ENCODE measurements at places on chromosomes 5 and 9.

DNA sequence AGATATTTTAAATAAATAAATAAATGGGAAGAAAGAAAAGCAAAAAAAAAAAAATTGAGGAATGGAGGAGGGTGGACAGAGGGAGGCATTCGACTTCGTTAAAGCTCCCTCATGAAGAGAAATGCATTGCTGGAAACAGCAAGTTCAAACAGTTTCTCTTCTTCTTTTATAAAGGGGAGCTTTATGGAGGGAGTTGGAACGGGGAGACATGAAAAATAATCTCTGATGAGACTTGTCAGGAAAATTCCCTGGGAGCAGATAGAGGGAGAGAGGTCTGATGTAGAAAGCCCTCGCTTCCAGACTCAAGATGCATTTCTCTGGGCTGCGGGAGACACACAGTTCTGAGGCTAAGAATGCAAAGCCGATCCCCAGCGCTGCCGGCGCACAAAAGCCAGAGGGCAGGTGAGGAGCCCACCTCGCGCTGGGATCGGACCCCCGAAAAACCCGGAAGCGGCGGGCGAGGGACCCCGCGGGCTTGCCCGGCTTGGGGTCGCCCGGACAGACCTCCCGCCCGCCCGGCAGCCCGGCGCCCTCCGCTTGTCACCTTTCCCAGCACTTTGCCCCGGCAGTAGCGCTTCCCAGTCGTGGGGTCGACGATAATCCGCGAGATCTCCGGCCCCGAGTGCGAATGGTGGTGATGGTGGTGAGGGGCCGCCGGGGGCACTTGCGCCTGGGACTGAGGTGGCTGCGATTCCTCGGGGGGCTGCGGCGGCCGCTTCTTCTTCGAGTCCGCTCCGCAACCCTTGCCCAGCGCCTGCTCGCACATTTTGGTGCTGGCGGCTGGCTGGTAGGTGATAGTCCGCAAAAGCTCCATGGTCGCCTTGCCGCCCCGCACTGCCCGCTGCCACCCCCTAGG lies 512 bp downstream of the PLK2 start:
- no peak for DNase-seq

DNA sequence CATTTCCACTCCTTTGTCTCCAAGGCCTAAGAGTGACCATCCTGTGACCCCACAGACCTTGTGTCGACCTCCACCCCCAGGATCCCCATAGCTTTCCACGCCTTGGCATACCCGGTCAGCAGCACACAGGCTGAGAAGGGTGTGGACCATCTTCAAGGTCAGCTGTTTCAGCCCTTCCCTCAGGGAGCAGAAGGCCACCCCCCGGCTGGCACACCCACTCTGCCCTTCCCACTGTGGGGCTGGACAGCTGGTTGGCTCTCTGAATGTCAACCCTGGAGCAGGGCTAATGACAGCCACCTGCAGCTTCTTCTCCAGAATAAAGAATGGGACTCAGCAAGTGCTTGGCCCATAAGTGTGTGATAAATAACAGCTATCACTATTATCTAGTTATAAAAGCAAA lies 93.1 kb downstream of the OLFM1 start:
- DNase-seq = no peak

DNA sequence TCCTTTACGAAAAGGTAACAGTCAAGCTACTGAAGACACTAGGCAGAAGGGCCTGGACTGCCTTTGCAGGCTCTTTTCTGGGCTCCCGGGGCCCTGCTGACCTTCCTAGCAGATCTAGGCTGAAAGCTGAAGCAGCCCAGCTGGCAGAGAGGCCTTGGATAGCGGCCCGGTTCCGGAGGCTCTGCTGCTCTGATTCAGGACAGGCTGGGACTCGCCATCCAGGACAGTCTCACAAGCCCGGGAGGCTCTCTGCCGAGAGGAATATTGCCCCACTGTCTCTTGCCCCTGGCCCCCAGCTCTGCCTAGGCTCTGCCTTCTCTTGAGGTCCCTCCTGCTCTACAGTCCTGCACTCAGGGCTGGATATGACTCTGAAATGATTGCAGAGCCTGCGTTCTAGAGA lies 67.8 kb downstream of the PSD2 start:
- no peak for DNase-seq

DNA sequence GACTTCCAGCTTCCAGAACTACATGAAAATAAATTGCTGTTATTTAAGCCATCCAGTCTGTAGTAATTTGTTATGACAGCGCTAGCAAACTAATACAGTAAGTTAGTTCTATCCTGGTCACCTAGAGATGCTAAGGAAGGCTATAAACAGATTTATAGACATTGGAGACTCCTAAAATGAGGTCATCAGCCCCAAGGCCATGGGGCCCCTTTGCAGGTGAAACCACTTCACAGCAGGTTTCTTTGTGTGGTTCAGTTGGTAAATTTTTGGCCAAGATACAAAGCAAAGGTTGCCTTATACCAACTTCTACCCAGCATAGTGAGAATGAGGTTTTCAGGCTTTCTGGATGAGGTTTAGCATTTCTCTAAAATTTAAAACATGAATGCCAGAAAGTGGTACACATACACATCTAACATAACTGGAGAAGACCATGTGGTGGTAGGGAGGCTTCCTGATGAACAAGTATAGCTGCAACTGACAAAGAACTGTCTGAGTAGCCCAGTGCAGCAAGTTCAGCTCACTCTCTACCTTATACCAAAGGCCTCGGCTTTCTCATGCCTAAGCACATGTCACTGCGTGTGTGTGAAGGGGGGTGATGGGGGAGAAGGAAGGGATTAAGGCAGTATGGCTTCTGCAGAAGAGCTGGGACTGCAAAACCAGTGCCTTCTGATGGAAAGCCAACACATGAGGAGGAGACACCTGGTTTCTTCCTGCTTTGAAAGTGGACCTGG lies 264.6 kb upstream of the TAS2R1 start:
- DNase-seq = no peak

DNA sequence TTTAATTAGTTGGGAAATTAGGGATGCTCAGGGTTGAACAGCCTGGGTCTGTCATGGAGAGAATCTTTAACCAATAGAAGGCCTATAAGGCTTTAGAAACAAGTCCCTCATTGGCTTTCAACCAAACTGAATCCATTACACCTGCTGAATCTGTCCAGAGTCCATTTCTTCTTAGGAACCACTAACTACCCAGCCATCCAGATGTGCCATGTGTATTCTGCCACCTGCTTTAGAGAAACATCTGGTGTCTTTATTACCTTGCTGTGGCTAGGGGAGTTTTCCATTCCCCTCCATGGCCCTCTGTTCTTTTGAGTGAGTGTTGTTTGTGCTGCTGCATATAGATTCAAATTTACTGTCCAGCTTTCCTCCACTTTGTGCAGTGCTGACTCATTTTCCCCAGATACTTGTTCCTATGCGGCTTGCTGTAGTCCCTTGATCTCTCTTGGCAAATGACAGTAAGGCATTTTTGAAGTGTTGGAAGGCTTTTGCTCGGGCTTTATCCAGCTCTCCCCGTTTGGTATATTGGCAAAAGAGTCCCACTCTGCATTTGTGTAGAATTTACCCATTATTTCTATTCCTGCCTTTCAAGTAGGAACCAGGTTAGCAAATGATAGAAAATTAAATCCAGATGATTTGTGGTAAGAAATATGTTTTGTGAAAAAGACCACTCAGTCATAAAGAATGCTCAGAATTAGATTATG lies 54.6 kb downstream of the NLN start:
- DNase-seq = peak; percentile 22

GRCh38 chr5:130720355-130720754 lies 444.7 kb downstream of the HINT1 start:
- peak; percentile 31 for DNase-seq

DNA sequence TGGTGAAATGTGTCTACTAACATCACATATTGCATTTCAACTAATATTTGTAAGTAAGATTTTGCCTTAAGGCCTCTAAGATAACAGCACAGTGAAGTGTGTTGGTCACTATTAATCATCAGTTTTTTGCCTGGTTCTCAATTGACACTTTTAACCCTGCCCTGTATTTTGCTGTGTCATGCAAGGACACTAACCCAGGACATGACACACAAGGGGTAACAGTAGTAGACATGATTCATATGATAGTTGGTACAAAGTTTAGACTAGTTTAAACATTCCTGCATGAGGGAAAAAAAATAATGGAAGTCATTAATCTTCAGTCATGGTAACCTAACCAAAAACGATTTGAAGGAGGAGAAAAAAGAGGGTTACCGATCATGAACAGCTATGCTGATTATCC lies 207.0 kb downstream of the DEPDC1B start:
- DNase-seq = peak; percentile 55

DNA sequence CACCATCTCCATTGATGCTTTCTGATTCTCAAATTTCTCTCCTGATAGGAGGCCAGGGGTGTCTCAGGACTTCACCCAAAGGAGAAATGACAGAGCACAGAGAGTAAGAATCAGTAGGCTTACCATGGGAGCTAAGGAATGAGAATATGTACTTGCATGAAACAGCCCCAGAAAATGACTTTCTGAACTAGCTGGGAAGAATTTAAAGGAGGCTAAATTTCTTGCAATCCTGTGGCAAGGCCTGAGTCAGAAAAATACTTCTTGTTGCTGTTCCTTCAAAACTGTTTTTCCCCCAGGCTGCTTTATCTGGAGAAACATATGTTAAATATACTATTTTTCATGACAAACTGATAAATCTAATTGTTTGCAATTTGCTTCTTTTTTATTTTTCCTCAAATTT lies 53.4 kb upstream of the FBXL7 start:
- DNase-seq = peak; percentile 25

GRCh38 chr5:150454492-150455229 lies 5.1 kb upstream of the RPS14 start:
- DNase-seq = no peak

GRCh38 chr5:53923961-53924360 lies 363.5 kb downstream of the NDUFS4 start:
- no peak for DNase-seq

- peak; percentile 34 for DNase-seq
Observed at GRCh38 chr9:126980231-126980630, 65.6 kb downstream of the RALGPS1 start.

- peak; percentile 34 for DNase-seq
Observed at GRCh38 chr5:68318955-68319705, 103.6 kb downstream of the PIK3R1 start.

- no peak for DNase-seq
Observed at GRCh38 chr9:137788561-137789294, 88.9 kb upstream of the CACNA1B start.

- DNase-seq = no peak
Observed at GRCh38 chr9:806285-807156, 35.0 kb upstream of the DMRT1 start.

GRCh38 chr5:149374303-149374702 lies 4.8 kb downstream of the IL17B start:
- DNase-seq = no peak

DNA sequence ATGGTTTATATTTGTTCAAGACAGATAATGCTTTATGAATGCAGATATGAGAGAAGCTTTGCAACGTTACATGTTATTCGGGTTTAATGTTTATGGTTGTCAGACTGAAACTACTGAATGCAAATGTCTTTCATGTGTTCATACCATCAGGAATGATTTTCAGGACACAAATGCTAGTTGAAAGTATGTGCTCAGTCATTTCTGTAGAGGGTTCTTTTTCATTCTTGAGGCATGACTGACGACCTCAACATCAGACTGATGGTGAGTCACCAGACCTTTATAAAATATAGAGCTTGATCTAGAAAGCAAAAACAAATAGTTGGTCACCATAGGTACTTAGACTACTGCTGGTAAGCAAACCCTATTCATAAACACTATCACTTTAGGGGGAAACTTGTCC lies 287.3 kb upstream of the NUDT12 start:
- DNase-seq = peak; percentile 86

GRCh38 chr9:129102791-129103594 lies 7.6 kb downstream of the CRAT start:
- no peak for DNase-seq

- DNase-seq = no peak
Observed at GRCh38 chr9:89810431-89810830, 205.6 kb downstream of the GADD45G start.

DNA sequence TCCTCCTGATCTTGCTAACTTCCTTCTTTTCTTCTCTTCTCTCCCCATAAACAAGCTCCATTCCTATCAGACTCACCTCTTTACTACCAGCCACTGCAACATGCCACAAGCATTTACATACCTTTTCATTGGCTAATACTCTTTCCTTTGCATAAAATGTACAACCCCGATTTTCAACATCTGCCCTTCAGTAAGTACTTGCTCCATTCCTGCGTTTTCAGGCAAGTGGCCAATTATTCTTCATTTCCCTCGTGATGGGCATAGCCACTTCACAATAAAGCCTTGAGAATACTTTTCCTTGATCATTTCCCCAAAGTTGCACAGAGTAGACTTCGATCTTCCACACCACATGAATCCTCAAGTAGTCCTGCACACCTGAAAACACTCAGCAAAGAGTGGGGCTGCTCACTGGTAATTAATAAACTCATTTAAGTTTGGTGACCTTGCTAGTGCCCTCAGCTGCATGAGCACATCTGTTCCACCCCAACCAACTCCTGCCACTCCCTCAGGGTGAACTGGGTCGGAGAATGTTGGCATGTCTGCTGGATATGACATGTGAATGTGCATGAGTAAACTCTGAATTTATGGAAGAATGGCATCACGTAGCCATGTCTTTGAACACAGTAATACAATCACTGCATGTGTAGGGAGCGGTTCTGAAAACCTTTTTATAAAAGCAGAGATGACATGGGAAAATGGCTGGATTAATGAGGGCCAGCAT lies 535.8 kb downstream of the SEMA5A start:
- no peak for DNase-seq

DNA sequence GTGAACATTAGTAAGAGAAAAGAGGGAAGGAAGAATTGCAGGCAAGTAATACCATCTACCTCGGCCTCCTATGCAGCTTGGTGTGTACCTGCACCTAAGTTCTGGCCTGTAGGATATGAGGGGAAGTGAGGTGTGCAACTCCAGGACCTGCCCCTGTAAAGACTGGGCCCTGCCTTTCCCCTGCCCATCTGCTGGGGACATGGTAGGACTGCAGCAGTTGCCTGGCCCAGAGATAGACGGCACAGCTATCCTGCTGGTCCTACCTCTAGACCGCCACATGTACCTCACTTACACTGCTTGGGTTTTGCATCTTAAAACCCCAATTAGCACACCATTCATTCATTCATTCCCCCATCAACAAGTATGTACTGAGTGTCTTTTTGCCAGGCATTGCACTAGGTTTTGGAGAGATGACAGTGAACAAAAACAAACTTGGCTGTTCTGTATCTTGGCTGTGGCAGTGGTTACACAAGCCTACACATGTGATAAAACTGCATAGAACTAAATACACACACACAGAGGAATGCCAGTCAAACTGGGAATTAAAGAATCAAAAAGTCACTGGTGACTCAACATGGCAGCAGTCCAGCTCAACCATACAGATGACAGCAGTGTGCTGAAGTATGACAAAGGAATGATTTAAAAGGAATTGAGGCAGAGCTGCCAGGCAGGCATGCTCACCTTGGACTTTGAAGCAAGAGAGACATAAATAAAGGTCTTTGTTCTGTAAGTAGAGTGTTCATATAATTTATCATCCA lies 23.3 kb upstream of the MGAT1 start:
- peak; percentile 76 for DNase-seq

- DNase-seq = no peak
Observed at GRCh38 chr5:172473427-172473826, 19.1 kb upstream of the SH3PXD2B start.

Data from stromal cell of bone marrow (primary cell).